Suppressor macrophage (primary cell): ENCODE measurements at places on chromosomes 4 and X.

GRCh38 chrX:88903989-88904718 is 157.1 kb downstream of the CPXCR1 start:
- no peak for DNase-seq

- no peak for DNase-seq
Observed at GRCh38 chr4:154928640-154929257, 147.7 kb downstream of the RBM46 start.

DNA sequence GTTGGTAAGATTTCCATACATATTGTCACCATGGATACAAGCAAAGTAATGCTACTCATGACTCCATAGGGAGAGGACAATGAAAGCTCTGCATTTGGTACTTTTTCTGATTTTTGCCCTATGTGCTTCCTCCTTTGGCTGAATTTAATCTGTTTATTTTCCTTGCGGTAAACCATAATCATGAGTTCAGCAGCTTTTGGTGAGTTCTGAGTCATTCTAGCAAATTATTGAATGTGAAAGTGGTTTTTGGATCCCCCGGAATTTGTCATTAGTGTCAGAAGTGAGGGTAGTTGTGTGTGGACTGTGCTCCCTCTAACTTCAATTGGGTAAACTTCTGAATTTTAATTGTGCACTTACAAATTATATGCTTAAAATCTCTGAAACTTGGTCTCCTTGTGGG is 170.3 kb downstream of the MOSPD2 start:
- no peak for DNase-seq

DNA sequence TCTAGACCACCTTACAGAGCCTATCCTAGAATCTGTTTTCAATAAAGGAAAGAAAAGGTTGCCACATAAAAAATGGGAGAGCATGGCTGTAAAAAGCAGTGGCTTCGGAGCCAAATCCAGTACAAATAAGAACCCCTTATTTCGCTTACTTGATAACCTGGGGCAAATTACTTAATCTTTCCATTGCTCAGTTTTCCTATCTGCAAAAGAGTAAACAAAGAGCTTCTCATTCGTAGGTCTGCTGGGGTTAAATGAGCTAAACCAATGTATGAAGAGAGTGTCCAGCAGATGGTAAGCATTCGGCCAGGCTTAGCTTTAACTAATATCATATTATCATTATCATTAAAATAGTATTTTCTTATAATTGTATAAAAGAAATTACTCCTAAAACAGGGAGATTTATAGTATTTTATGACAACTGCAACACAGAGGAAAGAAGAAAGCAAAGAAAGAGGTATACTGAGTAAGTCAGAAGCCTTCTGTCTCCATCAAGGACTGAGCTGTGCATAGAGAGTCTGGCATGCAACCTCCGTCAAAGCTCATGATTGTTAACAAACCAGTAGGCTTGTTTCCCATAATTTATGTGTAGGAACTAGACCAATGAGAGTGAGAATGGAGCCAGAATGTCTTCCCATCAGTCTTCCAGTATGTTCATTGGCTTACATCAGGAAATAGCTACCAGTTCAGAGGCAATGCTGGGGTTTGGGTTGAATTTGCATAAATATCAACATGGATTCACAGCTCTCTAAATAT is 364.9 kb downstream of the UNC5C start:
- no peak for DNase-seq

GRCh38 chrX:115560978-115561604 is at the start of gene PLS3:
PLS3 (plus strand) TSS chrX:115561174; CDS start chrX:115610251, 49,077 bp downstream.
- peak; percentile 7 for DNase-seq

DNA sequence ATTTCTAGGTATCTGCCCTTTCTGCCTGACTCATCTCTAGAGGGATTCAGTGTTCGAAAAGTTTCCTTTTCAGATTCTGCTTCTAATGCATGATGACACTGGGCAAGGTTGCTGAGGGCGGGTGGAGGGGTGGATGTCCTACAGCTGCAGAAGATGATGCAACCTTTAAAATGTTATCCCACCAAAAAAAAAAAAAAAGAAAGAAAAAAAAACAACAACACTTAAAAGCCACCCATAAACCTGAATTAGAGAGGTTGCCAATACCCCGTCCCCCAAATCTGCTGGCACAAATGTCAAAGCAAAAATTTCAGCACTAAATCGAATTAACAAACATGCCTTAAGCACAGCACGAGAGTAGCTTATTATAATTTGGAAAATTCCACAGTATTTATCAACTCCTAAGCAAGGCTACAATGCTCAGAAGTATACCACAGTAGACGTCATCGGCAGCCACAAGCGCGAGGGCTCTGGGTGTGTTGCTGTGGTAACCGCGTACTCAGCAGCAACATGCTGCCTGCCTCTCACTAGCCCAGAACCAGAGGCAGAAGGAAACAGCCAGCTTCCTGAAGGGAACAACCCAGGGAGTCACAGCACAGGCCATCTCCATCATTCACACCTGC is 167.5 kb upstream of the MAP3K15 start:
- DNase-seq: peak; percentile 72

DNA sequence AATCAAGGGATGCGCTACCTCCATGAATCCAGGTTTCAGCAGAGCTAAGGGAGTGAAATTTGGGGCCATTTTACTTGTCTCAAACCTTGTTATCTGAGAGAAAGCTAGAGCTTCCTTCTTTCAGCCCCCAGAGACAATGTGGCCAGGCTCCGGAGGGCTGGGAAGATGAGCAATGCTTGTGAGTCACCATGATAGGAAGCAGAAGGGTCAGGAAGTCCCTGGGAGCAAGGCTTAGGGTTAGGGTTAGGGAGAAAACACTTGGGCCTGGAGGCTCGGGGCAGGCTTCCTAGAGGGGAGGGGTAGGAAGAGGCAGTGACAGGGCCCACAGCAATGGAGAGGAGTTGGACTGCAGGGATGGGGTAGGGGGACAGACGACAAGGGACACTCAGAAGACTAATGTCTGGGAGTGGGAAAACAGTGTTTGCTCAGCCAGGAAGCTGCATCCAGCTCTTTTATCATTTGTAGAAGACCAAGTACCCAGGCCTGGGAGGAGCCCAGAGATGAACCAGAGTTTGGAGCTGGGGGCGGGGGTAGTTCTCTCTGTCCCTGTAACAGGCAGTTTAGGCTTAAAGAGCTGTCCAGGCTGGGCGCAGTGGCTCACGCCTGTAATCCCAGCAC is 16.4 kb upstream of the PORCN start:
- DNase-seq: peak; percentile 78

GRCh38 chrX:136823175-136823574 is 42.4 kb upstream of the ARHGEF6 start:
- no peak for DNase-seq

- no peak for DNase-seq
Observed at GRCh38 chr4:176377780-176378179, 58.0 kb downstream of the SPCS3 start.

DNA sequence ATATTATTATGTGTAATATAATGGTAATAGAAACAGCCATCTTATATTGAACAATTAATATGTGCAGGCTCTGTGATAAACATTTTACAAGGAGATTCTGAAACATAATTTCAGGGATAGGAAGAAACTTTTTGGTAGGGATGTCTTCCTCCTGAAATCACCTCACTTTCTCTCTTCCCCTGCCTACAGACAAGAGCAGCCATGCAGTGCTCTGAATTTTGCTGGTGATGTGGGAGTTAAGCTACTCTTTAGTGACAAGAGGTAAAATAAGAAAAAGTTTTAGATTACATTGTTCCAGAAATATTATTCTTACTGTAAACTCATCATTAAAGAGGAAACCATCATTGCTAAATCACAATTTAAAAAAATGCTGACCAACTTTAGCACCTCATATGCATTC is 36.1 kb downstream of the LARP7 start:
- no peak for DNase-seq

GRCh38 chr4:128980816-128981326 is 112.5 kb downstream of the SCLT1 start:
- no peak for DNase-seq

- DNase-seq: no peak
Observed at GRCh38 chr4:158446106-158446505, 75.6 kb upstream of the RXFP1 start.

GRCh38 chr4:55770662-55771061 is 48.9 kb upstream of the EXOC1L start:
- DNase-seq: no peak

DNA sequence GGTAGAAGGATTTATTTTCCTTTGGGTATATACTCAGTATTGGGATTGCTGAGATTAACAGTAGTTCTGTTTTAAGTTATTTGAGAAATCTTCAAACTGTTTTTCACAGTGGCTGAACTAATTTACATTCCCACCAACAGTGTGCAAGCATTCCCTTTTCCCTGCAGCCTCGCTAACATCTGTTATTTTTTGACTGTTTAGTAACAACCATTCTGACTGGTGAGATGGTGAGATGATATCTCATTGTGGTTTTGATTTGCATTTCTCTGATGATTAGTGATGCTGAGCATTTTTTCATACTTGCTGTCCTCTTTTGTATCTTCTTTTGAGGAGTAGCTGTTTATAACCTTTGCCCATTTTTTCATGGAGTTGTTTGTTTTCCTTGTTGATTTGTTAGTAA is 457.8 kb downstream of the TRAM1L1 start:
- no peak for DNase-seq

DNA sequence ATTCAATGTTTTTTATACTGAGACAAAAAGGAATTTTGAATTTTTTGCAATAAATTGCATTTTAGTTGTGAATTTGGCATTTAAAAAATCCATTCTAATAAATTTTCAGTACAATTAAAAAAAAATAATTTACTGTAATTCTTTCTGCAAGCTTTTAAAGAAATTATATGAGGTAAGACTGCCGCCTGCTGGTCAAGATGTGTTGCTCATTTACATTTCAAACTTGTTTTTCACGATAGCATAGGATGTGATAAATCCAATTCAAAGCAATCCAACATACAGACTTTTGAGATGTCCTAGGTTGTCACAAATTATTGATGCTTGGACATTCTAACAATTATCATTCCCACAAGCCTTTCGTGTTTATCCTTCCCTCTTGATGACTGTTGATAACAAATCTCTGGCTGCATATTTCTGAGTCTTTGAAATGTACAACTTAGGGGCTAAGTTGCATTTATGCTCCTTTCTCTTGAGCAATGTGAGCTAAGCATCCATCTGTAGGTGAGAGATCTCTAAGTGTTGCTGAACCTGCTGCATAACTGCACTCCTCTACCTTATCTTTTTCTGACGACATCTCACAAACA is 21.7 kb upstream of the MFAP3L start:
- DNase-seq: peak; percentile 79

- DNase-seq: no peak
Observed at GRCh38 chr4:14824189-14824588, 178.1 kb upstream of the CPEB2 start.

GRCh38 chrX:108541286-108541685 is 101.6 kb downstream of the COL4A5 start:
- DNase-seq: no peak

DNA sequence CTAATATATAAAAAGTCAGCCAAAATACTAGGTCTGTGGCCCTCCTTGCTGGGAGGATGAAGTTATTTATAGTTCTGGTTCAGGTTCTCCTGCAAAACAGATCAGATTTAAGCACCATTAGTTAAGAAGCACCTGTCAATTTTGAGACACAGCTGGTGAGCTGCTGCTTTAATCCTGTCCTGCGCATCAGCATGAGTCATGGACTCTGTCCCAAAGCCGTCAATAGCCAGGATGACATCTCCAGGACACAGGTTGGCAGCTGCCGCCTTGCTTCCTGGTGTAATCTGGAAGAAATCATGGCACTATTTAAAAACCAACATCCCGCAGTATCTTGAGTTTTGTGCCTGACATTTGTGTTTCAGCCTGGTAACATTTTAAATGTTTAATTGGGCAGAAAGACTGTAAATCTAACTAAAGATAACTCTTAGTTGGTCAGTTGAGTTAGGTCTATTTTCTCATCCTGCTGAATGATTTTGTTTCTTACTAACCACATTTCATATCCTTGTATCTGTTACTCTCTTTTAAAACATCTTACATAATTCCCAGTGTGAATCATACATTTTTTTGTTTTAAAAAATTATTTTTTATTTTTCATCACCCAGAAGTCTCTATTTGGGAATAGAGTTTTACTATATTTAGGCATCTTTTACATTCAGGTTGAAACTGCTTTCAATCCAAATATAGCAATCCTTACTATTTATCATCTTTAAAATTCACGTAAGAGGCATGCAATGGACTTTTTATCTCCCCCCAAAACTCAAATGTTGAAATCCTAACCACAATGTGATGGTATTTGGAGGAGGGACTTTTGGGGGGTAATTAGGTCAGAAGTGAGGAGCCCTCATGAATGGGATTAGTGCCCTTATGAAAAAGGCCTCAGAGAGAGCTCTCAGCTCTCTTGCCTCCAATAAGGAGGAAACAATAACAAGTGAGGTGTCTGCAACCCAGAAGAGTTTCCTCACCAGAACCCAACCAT is 10.1 kb downstream of the PDLIM3 start:
- DNase-seq: no peak

DNA sequence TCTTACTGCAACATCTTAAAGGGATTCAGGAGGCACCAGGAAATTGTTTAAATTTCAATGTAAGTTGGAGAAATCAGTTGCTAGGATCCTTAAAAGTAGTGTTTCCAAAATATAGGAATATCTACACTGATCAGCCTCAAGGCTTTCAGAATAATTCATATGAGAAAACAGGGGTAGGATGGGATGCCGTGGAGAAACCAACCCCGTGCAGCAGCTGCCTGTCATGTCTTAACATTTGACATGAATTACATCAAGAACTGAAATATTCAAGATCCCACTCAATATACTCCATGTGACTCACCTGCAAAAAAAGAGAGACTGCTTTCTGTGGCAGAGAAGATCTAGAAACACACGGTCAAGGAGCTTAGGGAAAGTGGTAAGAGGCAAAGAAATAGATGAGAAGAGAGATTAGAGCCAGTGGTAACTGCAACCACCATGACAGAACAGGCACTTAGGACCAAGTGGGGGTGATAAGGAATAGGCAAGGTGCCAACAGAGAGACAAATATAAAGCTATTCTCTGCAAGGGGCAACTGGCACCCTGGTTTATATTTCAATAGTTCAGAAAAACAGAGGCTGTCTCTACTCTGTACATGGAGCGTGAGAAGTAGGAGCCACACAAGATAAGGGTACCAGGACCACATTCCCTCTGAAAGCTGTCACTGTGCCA is 64.0 kb downstream of the SLC39A8 start:
- DNase-seq: no peak

GRCh38 chr4:102430461-102430910 is 70.7 kb upstream of the NFKB1 start:
- peak; percentile 42 for DNase-seq

GRCh38 chr4:37066159-37066558 is 178.4 kb upstream of the NWD2 start:
- DNase-seq: no peak

- DNase-seq: no peak
Observed at GRCh38 chr4:40577588-40578253, 51.9 kb downstream of the RBM47 start.

GRCh38 chrX:74351760-74352159 is 47.8 kb downstream of the ZCCHC13 start:
- DNase-seq: no peak

DNA sequence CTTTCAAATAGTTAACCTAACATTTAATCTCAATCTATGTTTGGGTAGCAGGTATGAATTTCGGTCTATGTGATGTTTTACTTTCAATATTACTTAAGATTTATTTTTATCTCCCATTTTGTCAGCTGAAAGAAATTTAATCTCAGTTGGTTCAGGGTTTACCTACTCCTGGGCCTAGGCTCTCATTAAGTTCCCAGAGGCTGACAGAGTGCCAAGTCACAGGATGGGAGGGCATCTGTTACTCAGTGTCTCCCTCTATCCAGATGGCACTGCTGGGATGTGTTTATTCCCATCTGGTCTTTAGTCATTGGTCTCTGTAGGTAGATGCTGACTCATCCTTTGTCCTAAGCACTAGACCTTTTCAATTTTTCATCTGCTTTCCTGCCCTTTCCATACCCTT is 129.4 kb upstream of the ARSJ start:
- DNase-seq: no peak
